Astrocyte of the hippocampus (primary cell): ENCODE measurements at places on chromosomes 16 and 17.

- no peak for DNase-seq
Measured at GRCh38 chr17:77856551-77857305, 101.8 kb upstream of the TNRC6C start.

GRCh38 chr17:79619196-79619595, 8.3 kb upstream of the RBFOX3 start:
- no peak for DNase-seq

GRCh38 chr16:8760021-8760420, 37.4 kb downstream of the TMEM186 start:
- DNase-seq: no peak

- no peak for DNase-seq
Measured at GRCh38 chr16:4679156-4679849, 14.1 kb upstream of the NUDT16L1 start.

GRCh38 chr17:57105591-57105990, 20.5 kb downstream of the AKAP1 start:
- DNase-seq: no peak

DNA sequence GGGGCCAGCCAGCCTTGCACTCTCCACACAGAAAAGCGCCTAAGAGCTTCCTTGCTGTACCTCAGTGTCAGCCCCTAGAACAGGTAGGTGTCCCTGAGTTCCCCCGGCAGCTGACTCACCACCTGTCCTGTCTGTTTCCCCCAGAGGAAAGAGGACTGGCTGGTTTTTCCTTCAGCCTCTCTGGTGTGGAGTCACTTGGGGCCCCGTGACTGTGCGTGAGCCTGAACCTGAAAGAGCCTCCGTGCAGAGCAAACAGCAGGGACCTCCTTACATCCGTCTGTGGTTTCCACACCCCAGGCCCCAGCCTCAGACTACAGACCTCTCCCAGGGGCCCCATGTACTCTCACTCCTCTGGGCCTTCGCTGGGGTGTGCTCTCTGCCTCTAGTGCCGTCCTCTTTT, 87.8 kb downstream of the GNAO1 start:
- no peak for DNase-seq

GRCh38 chr16:83300326-83300725, 507.5 kb upstream of the HSBP1 start:
- DNase-seq: no peak

DNA sequence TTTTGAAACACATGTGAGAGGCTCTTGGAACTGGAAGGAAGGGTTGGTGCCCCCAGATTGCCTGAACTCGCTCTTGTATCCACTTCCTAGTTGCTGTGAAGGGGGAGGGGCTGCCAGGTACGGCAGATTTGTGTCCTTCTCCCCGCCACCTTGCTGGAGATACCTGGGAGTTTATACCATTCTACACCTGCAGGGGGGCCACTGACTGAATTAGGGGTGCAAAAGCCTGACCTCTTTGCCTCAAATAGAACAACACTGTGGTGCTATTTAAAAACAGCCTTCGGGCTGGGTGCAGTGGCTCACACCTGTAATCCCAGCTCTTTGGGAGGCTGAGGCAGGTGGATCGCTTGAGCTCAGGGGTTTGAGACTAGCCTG, 35.1 kb upstream of the IL34 start:
- DNase-seq: no peak

GRCh38 chr16:74922150-74923138, 62.5 kb downstream of the WDR59 start:
- peak; percentile 88 for DNase-seq

DNA sequence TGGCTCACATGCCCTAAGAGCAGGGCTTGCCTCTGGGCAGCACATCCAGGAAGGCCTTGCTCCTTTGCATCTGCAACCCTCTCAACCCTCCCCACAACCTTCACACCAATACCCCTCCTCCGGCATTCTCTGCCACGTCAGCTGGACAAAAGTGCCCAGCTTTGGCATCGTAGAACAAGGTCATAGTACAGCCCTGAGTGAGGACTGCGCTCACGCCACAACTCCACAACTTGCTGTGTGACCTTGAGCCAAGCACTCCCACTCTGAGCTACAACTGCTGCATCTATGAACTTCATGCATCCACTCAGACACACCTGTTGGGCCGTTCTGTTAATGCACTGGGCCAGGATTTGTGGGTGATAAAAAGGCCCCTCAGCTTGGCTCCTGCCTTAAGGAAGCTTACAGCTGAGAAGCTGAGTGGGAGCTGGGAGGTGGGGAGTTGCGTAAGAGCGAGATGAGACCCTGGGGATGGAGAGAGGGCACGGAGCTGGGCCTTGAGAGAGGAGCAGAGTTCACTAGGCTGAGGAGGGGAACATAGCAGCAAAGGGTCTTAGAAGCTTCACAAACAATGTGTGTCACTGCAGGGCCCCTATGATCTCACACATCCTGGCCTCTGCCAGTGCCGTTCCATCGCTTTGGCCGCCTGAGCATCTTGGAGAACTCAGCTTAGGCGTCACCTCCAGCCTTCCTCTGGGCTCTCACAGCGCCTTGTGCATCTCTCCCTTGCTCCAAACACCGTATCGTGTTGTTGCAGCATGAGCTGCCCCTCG, 8.6 kb upstream of the MRC2 start:
- no peak for DNase-seq

DNA sequence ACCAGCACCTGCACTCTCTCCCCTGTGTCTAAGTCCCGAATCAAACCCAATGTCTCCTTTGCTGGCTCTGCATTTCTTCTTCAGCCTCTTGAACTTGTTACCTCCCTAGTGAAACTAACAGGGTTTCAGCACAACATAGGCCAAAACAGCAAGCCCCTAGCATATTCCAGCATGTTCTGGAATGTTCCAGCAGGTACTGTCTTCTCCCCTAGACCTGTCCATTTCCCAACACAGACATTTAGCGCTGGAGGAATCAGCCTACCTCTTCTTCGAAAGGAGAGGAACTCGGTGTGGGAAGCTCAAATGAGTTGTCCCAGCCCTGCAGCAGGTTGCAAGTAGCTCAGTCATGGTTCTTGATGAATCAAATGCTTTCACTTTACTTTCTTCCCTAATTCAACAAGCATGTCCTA, 47.1 kb downstream of the LITAF start:
- no peak for DNase-seq

GRCh38 chr17:35560703-35561102, at the start of gene SLFN14:
SLFN14 (minus strand) TSS chr17:35560819; CDS start chr17:35558062, 2,757 bp downstream.
- no peak for DNase-seq

DNA sequence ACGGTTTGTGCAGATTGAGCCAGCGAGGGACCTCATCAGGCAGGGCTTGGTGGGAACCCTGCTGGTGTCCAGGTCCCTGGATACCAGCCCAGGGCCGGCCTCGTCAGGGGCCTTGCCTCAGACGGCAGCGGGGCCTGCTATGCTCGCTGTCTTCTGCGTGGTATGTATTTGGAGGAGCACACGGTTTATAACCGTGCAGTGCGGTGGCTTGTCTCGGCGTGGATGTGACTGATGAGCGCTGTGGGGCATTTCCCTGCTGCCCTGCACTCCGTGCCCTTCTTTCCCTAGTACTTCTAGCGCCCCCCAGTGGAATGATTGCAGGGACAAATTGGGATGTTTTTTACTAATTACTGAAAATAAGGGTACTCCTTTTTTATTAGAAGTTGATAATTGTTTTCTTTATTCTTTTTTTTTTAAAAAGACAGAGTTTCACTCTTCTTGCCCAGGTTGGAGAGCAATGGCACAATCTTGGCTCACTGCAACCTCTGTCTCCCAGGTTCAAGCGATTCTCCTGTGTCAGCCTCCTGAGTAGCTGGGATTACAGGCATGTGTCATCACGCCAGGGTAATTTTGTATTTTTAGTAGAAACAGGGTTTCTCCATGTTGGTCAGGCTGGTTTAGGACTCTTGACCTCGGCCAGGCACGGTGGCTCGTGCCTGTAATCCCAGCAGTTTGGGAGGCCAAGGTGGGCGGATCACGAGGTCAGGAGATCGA, 15.3 kb downstream of the TBCD start:
- peak; percentile 60 for DNase-seq

DNA sequence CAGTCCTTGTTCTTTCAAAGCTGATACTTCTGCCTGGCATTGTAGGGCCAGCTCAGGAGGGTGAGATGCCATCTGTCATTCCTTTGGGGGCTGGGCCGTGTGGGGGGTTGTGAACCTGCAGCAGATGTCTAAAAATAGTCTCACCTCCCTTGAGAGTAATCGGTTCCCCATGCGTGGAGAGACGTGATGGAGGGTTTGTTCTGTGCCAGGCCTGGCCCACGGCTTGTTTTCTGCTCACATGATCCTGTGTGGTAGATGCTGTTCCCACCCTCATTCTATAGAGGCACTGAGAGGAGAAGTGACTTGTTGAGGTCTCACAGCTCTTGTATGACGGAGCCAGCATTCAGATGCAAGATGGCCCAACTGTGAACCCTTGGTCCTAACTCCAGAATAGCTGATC, 4.6 kb downstream of the IRF8 start:
- DNase-seq: no peak

GRCh38 chr16:71700831-71701230, 23.7 kb downstream of the PHLPP2 start:
- no peak for DNase-seq

GRCh38 chr16:50673496-50674275, 7.4 kb downstream of the SNX20 start:
- no peak for DNase-seq

DNA sequence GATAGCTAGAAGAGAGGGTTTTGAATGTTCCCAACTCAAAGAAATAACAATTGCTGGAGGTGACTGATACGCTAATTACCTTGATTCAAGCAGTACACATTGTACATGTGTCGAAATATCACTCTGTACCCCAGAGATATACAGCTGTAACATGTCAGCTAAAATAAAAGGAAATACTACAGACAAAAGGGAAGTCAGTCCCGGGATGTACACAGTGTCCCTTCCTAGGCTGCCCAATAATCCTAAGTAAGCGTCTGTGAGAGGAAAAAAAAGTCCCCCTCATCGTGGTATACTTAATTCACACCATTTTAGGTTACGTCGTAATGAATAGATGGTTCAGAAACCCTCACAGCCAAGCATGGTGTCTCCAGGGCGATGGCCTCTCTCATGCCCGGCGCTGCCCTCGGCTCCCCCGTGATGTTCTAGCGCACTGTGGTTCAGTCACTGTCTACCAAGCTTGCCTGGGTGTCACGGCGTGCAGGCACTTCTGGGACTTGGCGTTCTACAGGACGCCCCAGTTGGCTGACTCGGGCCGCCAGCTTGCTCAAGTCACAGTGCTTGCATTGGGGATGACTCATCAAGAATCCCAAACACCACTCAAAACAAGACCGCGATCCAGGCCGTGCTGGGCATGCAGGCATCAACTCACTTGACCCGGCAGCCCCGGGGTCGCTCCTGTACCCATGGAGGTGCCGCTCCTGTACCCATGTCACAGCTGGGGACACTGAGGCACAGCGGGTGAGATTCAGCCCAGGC, 27.6 kb downstream of the CCDC40 start:
- DNase-seq: peak; percentile 84

GRCh38 chr17:62601471-62601870, 26.0 kb upstream of the MRC2 start:
- no peak for DNase-seq

- DNase-seq: no peak
Measured at GRCh38 chr17:6651919-6652452, 424 bp downstream of the C17orf100 start.

GRCh38 chr16:82882226-82882625, 255.5 kb downstream of the CDH13 start:
- DNase-seq: no peak

GRCh38 chr17:63406689-63407330, 39.3 kb downstream of the CYB561 start:
- peak; percentile 91 for DNase-seq

DNA sequence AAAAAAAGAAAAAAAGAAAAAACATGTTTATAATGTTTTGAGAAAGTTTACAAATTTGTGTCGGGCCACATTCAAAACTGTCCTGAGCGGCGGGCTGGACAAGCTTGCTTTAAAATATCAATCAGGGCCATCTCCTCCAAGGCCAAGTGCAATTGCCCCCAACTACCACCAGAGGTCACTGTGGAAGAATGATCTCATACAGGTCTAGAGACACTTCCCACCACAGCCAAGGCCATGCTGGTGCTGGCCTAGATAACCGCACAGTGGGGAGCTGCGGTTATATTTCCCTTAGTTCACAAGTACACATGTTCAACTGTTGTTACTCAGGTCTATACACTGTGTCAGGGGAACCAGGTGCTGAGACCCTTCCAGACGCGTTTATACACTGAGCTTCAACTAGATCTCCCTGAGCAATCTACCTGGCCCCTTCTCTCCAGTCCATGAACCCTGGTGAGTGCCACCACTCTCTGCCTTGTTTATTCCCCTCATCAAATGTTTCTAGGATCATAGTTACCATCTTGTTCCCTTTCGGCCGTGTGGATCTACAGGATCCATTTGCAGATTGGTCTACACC, 83.8 kb upstream of the CCL2 start:
- DNase-seq: peak; percentile 70

- no peak for DNase-seq
Measured at GRCh38 chr16:57711346-57711745, 16.7 kb downstream of the DRC7 start.

GRCh38 chr17:80152081-80152702, 5.3 kb upstream of the EIF4A3 start:
- peak; percentile 42 for DNase-seq

- no peak for DNase-seq
Measured at GRCh38 chr17:81202318-81202717, 20.4 kb downstream of the CEP131 start.

DNA sequence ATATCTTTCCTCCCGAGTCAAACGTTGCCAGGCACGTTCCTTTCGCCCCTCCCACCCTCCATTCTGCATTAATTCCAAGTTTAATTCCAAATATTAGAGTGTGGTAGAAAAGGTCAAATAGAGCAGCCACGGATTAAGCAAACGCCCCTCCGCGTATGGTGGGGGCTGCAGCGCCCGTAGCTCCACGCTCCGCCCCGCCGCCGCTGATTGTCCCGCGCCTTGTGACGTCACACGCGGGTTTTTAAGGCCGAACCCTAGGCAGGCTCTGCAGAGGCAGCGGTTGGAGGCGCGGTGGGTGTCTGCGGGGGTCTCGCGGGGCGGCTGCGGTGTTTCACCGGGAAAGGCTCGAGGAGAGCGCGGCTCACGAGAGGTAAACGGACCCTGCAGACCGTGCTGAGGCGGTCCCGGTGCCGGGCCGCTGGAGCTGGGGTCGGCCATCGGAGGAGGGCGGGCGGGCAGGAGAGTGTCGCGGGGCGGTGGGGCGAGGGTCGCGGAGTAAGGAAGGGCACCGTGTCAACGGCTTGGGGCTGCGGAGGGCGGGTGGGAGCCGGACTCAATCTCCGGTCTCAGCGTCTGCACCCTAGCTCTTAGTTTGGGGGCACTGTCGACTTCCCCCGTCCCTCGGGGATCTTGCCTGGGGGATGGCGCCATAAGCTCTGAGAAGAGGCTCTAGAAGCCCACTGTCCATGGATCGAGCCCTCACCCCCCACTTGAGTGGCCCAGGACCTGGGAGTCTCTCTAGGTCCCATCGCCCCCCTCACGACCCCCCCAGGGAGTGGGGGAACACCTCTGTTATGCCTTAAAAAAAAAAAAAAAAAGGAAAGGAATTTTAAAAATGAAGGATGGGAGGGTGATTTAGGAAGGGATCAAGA, at the start of gene ARL4D:
Gene ARL4D (plus strand): TSS at position 270 of the 872 bp plus-strand sequence. CDS start 740 bp downstream, outside the sequence.
- peak; percentile 93 for DNase-seq

- DNase-seq: no peak
Measured at GRCh38 chr17:74865504-74866197, 6.0 kb upstream of the GRIN2C start.
